Activated T-cell treated with anti-CD3 and anti-CD28 coated beads, Interleukin-2, amount 50 U/mL, for 72 hours (primary cell): ENCODE measurements at places on chromosomes 1 and 21. TPM values are rescaled to one million over a fixed set of nuclear protein-coding genes. Genes with fewer than 3 reads are reported as not detected.

IGSF3 gene
- total RNA-seq: 3.3 TPM

LIPI gene
- total RNA-seq: not detected

ERICH3 gene
- not detected for total RNA-seq

NBPF11 gene
- 15.2 TPM for total RNA-seq

GUCA2B gene
- not detected for total RNA-seq

FAM43B gene
- not detected for total RNA-seq

PGM1 gene
- total RNA-seq: 34.1 TPM

TMEM234 gene
- total RNA-seq: 9.8 TPM

MATN1 gene
- total RNA-seq: 1.2 TPM

LYPD8 gene
- total RNA-seq: not detected

IL20 gene
- not detected for total RNA-seq

KRTAP12-1 gene
- total RNA-seq: not detected

SLC9C2 gene
- total RNA-seq: not detected

TBX19 gene
- 7.2 TPM for total RNA-seq

GNG5 gene
- total RNA-seq: 88.5 TPM

NRAS gene
- total RNA-seq: 73.6 TPM

UAP1 gene
- total RNA-seq: 22.7 TPM

LENEP gene
- total RNA-seq: 2.3 TPM

ALPL gene
- total RNA-seq: not detected

C21orf91 gene
- 24.2 TPM for total RNA-seq

- peak overlapping the region; percentile 61 for H3K4me3 ChIP-seq
- no peak for DNase-seq
- H3K36me3 ChIP-seq: peaks cover 2% of the 10 kb centered on the region
Observed at GRCh38 chr1:211339631-211340041, 13.0 kb downstream of the TRAF5 start.

DNA sequence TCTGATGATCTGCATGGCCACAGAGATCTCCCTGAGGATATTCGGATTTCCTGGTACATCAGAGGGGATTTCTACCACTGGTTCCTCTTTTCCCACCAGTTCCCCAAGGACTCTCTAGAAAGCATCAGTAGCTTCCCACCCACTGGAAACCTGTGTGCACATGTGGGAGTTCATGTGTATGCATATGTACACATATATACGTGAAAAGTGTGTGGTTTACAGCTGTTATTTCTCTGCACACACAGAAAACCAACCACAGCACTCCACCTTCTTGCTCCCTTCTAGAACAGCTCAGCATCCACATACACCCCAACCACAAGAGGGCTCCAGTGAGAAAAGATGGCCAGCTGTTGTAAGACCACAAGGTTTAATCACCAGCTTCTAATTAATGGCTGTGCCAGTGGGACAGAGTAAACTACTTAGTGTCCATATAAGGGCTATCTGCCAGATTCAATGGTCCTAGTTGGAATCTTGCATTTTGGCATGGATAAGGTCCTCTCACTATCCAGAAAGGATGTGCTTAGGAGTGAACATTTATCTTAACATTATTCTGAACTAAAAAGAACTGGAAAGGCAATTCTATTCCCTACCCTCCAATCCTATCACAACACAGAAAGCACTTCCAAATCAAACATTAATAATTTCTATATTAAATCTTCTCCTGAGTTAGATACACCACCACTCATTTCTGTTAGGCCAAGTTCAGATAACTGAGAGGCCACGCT lies 24.1 kb downstream of the GPR3 start:
- H3K27ac ChIP-seq: peak overlapping the region; percentile 92
- H3K36me3 ChIP-seq: peaks cover 9% of the 10 kb centered on the region
- peaks cover 50% of the 10 kb centered on the region for H3K4me1 ChIP-seq
- no peak overlapping the region for H3K4me3 ChIP-seq

GRCh38 chr1:224609333-224609732 lies 6.8 kb upstream of the CNIH3 start:
- H3K4me3 ChIP-seq: no peak overlapping the region
- H3K27me3 ChIP-seq: peaks cover 11% of the 10 kb centered on the region
- no peaks in the 10 kb centered on the region for H3K36me3 ChIP-seq
- no peak for DNase-seq
- H3K4me1 ChIP-seq: no peaks in the 10 kb centered on the region

DNA sequence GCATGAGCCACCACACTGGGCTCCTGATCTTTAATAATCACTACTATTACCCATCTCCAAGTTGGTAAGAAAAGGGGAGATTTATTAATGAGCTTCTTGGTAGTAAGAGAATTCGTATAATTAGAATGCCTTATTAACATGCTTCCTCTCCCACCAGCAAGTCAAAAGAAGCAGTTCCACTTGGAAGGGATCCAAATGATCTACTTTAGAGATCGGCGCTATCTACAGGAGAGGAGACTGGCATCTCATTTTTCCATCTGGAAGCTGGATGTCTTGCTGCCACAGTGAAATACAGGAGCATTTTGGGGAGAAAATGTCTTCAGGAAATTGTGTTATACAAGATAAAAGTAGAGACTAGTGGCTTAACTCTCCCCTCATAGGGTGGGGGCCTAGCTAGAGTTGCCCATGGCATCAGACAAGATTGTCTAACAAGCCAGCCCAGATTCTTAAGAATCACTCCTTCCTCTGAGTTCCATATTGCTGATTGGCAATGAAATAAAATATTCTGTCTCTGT lies 33.6 kb upstream of the CAMSAP2 start:
- H3K4me3 ChIP-seq: no peak overlapping the region
- no peaks in the 10 kb centered on the region for H3K36me3 ChIP-seq
- DNase-seq: no peak
- no peak overlapping the region for H3K27ac ChIP-seq
- no peaks in the 10 kb centered on the region for H3K4me1 ChIP-seq

DNA sequence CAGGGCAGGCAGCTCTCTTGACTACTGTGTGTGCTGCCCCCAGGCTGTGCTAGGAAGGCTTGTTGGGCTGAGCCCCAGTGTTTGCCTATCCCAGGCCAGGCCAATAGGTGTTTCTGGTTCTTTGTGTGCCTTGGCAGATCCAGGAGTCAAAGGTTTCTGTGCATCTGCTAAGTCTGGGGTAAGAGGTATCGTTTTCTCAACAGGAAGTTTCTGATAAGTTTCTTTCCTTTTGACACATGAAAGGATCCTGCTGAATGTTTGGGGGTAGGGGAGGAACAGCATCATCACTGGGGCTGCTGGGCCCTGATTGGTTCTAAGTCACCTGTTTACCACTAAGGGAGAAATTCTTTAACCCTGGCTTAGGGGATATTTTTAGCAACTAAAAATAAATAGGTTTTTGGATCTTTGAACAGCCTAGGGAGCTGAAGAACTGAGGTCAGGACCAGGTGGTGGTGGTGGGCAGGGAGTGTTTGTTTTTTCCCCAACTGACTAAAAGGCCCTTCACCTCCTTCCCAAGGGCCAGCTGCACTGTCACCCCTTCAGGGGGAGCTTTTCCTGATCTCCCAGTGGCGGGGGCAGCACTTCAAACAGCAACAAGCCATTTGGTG lies 85.1 kb downstream of the KCNN3 start:
- H3K4me3 ChIP-seq: peak overlapping the region; percentile 72
- H3K36me3 ChIP-seq: no peaks in the 10 kb centered on the region
- H3K4me1 ChIP-seq: peaks cover 32% of the 10 kb centered on the region
- H3K27ac ChIP-seq: peak overlapping the region; percentile 78

GRCh38 chr1:148388260-148389026 lies 94.7 kb downstream of the PPIAL4G start:
- H3K36me3 ChIP-seq: no peaks in the 10 kb centered on the region
- H3K27me3 ChIP-seq: no peaks in the 10 kb centered on the region
- H3K4me1 ChIP-seq: peaks cover 35% of the 10 kb centered on the region
- H3K27ac ChIP-seq: peak overlapping the region; percentile 89

DNA sequence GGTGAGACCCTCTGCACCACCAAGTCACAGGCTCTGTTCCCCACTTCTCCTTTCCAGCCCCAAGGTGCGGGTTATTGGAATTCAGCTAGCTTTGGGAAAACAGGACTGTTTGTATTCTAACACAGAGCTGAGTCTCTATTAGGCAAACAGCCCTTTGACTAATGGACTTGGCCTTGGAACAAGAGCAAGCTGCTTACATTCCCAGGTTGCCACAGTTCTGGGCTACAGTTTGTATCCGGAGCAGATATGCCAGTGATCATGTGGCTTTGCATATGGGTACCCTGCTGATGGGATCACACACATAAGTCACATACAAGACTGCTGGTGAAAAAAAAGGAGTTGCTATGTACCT lies 110.5 kb upstream of the COA6 start:
- peaks cover 4% of the 10 kb centered on the region for H3K36me3 ChIP-seq
- no peak overlapping the region for H3K4me3 ChIP-seq
- H3K27me3 ChIP-seq: no peaks in the 10 kb centered on the region
- no peak overlapping the region for H3K27ac ChIP-seq

DNA sequence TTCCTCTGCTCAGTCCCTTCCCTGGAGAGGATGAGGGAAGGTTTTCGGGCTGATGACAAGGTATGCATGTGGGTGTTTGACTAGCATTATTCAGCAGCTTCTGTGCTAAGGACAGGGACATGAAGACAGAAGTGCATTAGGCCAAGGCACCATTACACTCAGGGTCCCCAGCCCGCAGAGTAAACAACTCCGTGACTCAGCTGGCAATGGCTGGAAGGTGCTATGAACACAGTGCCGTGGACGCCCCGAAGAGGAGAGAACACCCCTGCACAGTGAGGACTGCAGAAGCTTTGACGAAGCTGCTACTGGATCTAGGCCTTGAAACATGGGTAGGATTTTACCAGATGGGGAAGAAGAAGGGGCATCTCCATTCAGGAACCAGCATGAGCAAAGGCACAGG lies 13.7 kb upstream of the EPS8L3 start:
- H3K27ac ChIP-seq: peak overlapping the region; percentile 24
- no peak overlapping the region for H3K4me3 ChIP-seq
- DNase-seq: no peak
- peaks cover 8% of the 10 kb centered on the region for H3K27me3 ChIP-seq
- no peaks in the 10 kb centered on the region for H3K36me3 ChIP-seq
- H3K4me1 ChIP-seq: peaks cover 8% of the 10 kb centered on the region

DNA sequence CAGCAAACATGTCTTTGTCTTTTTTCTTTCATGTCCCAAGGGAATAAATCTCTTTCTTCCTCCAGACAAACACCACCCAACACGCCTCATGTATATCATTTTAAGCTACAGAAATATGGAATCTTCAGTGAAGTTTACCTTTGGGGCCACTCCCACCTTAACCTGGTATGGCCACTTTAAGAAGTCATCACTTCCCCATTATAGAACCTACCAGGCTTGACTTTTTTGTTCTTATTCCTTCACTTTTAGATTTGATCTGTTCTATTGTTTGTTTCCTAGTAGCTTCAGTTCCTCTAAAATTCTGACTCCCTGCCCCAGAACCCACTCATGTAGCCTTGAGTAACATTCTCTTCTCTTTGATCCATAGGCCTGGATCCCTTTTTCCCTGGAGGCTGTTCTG lies 226.3 kb downstream of the HLX start:
- no peaks in the 10 kb centered on the region for H3K36me3 ChIP-seq
- H3K27ac ChIP-seq: no peak overlapping the region
- no peak overlapping the region for H3K4me3 ChIP-seq
- peaks cover 2% of the 10 kb centered on the region for H3K4me1 ChIP-seq
- H3K27me3 ChIP-seq: no peaks in the 10 kb centered on the region
- no peak for DNase-seq

DNA sequence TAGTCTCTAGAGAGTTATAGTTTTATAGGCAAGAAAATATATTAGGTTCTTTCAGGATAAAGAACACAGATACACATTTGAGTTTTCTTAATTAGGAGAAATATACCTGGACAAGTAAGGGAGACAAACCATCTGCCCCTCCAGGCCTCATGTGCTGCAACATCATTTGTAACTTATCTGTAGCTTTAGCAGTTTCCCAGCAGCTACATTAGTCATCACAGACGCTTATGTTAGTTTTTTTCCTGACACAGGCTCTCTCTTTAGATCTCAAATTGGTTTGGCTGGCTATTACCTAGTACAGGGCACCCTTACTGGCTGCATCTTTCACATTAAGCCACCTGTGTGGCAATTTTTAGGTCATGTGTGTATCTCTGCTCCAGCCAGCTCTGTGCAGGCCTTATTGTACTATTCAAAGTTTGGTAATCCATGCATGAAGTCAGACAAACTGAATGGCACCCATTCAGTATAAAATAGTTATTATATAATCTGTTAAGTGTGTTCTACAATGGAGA lies 25.9 kb downstream of the GNPAT start:
- H3K27ac ChIP-seq: peak overlapping the region; percentile 18
- H3K36me3 ChIP-seq: peaks cover 9% of the 10 kb centered on the region
- no peaks in the 10 kb centered on the region for H3K27me3 ChIP-seq
- DNase-seq: no peak

- H3K36me3 ChIP-seq: no peaks in the 10 kb centered on the region
- no peak overlapping the region for H3K27ac ChIP-seq
- DNase-seq: no peak
- H3K4me1 ChIP-seq: no peaks in the 10 kb centered on the region
Observed at GRCh38 chr1:34369701-34370455, 193.2 kb downstream of the C1orf94 start.

- DNase-seq: no peak
- no peaks in the 10 kb centered on the region for H3K36me3 ChIP-seq
- H3K27me3 ChIP-seq: peaks cover 8% of the 10 kb centered on the region
- H3K4me1 ChIP-seq: no peaks in the 10 kb centered on the region
Observed at GRCh38 chr1:175656416-175656815, 87.0 kb downstream of the TNR start.

DNA sequence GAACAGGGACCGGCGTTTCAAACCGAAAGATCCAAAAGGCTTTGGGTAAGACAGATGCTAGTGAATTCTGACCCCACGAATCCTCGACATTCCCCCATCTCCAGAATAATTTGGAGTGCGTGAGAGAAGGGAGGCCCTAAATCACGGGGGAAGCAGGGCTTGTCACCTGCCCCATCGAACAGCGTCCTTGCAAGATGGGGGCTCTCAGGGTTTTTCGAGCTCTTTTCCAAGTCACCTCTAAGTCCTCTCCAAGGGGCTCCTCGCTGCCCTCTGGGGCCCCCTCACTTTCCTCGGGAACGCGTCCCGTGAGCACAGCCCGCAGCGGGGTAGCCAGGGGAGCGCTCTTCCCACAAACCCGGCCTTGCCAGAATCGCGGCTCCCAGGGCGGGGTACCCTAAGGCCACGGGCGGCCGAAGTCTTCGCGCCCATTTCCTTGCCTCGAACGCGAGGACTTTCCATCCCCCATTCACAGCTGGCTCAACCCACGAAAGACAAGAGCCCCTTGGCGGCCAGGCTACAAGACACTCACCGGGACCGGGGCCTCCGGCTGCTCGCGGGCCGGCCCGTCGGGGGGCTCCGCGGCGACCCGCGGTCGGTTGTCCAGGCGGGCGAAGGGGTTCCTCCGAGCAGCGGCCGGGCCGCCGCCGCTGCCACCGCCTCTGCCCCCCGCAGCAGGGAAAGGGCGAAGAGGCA lies 546 bp downstream of the DONSON start:
- no peaks in the 10 kb centered on the region for H3K27me3 ChIP-seq
- peaks cover 36% of the 10 kb centered on the region for H3K4me1 ChIP-seq

- no peaks in the 10 kb centered on the region for H3K27me3 ChIP-seq
- H3K4me3 ChIP-seq: no peak overlapping the region
- peaks cover 15% of the 10 kb centered on the region for H3K36me3 ChIP-seq
- no peak overlapping the region for H3K27ac ChIP-seq
Observed at GRCh38 chr1:233289676-233290075, 5.8 kb downstream of the PCNX2 start.
